ENCODE measurements at places on chromosomes 3 and 15.

GRCh38 chr15:62906627-62907026, 135.9 kb upstream of the TPM1 start:
- no peak for DNase-seq

- no peak for DNase-seq
Observed at GRCh38 chr15:78265752-78266224, 1.4 kb downstream of the DNAJA4 start.

- DNase-seq: no peak
Observed at GRCh38 chr3:112124907-112125607, 8.0 kb downstream of the GCSAM start.

- no peak for DNase-seq
Observed at GRCh38 chr3:197942956-197943556, 6.9 kb upstream of the RPL35A start.

DNA sequence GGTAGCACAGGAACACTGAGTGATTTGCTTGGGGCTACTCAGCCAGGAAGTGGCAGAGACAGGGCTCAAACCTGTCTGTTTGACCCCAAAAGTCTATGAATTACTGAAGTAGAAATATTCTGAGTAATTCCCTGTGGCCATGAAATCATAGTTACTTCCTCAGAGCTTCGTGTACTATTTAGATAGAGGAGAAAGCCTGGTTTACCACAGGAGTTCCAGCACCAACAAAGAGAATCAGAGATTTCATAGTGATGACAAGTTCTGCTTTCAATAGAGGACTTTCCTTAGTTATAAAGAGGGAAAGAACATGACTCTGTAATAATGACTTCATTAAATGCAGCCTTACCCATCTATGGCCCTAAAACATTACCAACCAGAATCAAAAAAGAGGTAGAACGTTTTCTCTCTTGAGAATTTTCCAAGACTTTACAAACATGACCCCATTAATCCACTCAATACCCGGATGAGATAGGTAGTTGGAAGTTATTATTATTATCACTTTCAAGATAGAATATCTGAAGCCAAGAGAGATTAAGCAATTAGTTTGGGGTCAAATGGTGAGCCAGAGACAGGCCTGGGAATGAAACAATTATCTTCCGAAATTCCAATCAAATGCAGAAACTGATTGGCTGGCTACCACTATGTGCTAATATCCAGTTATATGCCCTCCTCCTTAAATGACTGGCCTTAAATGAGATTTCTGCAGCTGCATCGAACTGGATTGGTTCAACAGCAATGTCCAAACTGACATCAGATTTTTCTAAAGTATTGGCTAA, 13.6 kb upstream of the WNT5A start:
- no peak for DNase-seq

DNA sequence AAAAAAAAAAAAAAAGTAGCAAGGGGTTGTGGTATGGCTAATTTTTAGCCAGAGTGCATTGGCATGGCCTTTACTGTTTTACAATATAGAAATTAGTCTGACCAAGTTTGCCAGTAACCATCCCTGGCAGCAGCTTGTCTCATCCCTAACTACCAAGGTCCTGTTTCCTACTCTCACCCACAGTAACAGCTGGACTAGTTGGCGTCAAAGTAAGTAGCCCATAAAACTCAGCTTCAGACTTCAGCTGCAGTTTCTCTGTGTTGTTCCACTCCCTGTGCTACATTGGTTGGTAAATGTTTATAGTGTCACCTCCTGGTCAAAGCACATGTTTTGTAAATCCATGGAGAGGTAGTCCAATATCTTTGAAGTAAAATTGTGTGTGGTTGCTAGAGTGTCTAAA, 691.3 kb downstream of the ZPLD1 start:
- DNase-seq: no peak

DNA sequence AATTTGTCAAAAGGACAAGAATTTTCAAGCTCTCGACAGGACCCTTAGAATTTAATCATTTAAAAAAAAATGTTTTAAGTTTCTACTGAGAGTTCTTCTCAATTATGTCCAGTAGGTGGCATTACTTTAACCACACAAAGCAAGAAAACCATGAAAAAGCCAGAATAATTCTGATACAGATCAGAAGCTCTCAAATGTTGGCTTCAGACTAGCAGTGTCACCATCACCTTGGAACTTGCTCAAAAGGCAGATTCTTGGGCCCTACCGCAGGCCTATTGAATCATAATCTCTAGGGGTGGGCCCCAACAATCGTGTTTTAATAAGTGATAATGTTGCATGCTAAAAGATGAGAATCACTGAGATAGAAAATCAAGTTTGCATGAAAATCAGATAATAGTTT, 99.5 kb upstream of the KCNMB2 start:
- no peak for DNase-seq

GRCh38 chr3:96538186-96538585, 276.2 kb upstream of the EPHA6 start:
- DNase-seq: no peak

- DNase-seq: no peak
Observed at GRCh38 chr3:16589867-16590624, 15.2 kb downstream of the DAZL start.

DNA sequence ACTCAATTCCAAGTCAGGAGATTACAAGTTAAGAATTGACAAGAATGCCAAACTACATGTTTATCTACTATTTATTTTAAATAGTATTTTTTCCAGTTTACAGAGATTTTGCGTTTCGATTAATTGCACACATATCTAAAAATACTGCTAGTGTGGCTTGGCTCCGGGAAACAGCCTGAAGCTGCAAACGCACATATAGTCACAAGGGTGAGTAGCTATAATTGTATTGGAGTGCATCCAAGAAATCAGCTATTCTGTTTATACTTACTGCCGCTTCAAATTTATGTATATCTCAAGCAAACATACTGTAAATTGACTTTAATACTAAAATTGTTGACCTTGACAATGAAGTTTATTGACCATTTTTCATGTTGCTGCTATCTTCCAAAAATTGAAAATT, 77.0 kb upstream of the PLSCR5 start:
- DNase-seq: no peak

- no peak for DNase-seq
Observed at GRCh38 chr3:27861046-27862036, 139.2 kb upstream of the EOMES start.

- no peak for DNase-seq
Observed at GRCh38 chr3:31369637-31370379, 162.9 kb upstream of the STT3B start.

- no peak for DNase-seq
Observed at GRCh38 chr3:63693351-63693750, 40.9 kb downstream of the SNTN start.

DNA sequence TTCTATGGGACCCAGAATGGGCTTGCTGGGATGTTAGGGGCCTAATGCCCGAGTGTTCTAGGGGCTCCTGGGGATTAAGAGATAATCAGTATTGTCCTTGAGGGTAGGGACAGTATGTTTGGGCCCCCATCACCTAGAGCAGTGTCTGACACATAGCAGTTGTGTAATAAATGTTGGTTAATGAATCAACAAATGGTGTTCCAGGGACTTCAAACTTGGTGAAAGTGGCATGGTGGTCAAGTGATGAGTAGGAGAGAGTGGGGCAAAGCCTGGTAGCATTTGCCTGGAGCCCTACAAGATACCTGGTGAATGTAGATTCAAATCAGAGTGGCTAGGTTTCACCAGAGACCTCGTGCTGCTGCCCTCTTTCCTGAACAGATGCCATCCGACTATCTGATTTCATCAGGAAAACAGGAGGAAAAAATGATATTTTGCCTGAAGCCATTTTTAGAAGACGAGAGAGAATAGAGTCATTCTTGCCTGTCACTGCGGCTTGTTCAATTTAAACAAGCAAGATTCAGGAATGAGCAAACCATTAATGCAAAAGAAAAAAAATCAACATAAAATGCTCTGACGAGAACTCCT, 117.3 kb downstream of the RPL22L1 start:
- no peak for DNase-seq

DNA sequence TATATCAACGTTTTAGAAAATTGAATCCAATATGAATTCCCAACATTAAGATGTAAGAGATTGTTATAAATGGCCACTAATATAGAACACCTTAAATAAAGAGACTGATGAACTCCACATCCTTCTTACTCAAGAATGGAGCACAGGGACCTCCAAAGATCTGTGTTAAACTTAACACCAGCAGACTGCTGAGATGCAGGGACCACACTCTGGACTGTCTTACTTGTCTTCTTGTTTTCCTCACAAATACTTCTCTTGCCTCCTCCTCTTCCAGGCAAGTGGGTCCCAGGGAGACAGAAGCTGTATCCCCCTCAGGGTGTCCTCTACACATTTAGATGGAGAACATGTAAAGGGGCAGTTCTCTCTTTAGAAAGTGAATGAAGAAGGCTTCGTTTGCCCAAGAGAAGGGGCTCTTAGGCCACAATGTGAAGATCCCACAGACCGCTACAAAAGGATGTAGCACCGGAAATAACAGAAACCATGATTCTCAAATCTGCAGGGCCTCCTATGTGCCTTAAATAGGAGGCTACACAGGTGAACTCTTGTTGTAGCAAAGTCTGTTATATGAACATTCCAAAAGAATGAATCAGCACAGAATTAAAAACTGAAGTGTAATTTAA, 52.2 kb downstream of the SATB1 start:
- no peak for DNase-seq

- DNase-seq: no peak
Observed at GRCh38 chr15:96106181-96106580, 224.3 kb upstream of the NR2F2 start.

DNA sequence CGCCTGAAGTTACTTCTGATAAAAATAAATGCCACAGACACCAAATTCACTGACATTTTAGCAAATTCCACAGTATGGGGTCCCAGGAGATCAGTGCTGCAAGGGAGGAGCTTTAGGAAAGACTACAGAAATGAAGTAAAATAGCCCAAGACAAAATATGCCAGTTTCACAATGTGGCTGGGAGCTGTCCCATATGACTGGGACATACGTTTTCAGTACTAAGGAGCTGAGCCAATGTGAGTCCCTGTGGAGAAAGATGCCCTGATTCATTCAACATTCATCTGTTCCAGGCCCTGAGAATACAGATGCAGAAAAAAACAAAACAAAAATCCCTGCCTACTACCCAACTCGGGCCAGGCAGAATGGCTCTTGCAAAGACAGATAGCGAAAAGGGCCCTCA, 63.4 kb upstream of the FAM174B start:
- no peak for DNase-seq

GRCh38 chr3:172577987-172578570, 54.8 kb upstream of the TNFSF10 start:
- no peak for DNase-seq

DNA sequence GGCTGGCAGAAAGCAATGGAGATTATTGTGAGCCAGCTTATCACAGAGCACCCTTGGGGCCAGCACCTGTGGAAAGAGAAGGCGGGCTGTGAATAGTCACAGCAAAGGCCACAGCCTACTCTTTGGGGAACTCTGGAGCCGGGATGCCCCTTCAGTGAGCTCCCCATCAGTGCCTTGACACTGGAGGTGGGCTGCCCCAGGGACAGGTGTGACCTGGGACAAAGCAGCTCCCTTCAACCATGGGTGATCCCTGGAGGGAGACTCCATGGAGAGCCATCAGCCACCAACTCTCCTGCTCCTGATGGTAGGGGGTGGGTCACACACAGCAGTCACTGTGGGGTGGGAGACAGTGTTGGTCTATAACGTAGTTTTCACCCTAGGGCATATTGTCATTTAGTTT, 5.8 kb downstream of the TTC21A start:
- DNase-seq: no peak

- DNase-seq: no peak
Observed at GRCh38 chr3:183255348-183255730, 2.3 kb downstream of the B3GNT5 start.

GRCh38 chr3:106208967-106209366, 340.2 kb upstream of the CBLB start:
- no peak for DNase-seq

DNA sequence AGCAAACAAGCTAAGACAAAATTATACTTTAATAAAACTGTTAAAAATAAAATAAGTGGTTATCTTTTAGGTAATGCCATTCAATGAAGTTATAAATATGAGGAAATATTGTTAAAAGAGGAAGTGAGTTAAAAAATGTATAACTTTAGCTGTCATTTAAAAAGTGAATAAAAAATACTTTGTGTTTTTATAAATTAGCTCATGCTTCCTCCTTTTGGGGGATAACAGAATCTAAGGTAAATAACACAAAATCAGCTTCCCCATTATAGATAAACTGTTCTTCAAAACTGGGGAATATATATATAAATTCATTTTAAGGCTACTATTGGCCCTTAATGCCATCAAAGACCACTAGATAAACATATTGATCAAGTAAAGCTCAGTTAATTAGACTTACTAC, 113.7 kb upstream of the AADACL2 start:
- no peak for DNase-seq

GRCh38 chr3:40169983-40170382, 139.5 kb upstream of the EIF1B start:
- no peak for DNase-seq

GRCh38 chr3:81452418-81452817, 309.0 kb downstream of the GBE1 start:
- no peak for DNase-seq

DNA sequence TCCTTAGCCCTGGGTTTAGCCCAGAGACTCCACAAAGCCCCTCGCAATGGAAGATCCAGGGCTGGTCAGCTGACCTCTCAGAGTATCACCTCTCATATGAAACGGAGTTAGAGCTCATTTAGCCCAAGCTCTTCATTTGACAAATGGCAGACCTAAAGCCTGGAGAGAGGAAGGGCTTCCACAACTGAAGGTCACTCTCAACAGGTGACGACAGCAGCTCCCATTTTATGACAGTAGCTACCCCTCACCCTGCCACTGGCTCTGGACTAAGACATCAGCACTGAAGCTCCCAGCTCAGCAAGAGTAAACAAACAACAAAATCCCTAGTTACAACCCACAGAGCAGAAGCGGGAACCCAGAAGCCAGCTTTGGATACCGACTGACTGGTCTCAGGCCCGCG, 33.7 kb downstream of the TLE3 start:
- no peak for DNase-seq

- no peak for DNase-seq
Observed at GRCh38 chr3:188807006-188807405, 364.8 kb upstream of the TPRG1 start.

DNA sequence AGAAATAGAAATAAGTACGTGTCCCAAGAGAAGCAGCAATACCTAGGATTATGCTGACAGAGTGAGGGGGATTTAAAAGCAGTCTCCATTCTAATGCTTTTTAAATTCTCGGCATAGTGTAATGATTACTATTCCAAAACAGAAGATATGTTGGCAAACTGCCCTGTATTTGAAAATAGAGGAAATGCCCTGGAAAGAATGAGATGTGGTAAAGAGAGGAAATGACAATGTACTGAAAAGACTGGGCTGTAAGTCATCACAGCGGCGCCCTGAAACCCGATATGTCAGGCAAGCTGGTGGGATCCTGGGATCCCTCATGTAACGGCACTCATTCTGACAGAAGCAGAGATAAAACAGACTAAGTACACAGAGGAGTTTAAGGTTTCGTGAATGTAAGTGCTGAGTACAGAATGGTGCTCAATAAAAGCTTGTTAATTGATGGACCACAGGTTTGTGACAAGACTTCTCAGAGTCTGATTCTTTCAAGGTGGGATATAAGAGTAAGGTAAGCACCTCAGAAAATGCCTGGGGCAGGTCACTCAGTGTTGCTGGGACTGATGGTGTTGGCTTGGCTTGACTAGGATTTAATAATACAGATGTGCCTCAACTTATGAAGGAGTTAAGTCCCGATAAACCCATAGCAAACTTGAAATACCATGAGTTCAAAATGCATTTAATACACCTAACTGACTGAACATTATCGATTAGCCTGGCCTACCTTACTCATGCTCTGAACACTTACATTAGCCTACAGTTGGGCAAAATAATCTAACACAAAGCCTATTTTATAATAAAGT, 91.4 kb downstream of the NFKBIZ start:
- no peak for DNase-seq
